Inflammatory macrophage (primary cell): ENCODE measurements at places on chromosomes 7 and 10.

- DNase-seq: peak; percentile 73
Measured at GRCh38 chr7:44196450-44196872, 4.3 kb upstream of the YKT6 start.

- no peak for DNase-seq
Measured at GRCh38 chr7:4208086-4208485, 474.0 kb upstream of the FOXK1 start.

DNA sequence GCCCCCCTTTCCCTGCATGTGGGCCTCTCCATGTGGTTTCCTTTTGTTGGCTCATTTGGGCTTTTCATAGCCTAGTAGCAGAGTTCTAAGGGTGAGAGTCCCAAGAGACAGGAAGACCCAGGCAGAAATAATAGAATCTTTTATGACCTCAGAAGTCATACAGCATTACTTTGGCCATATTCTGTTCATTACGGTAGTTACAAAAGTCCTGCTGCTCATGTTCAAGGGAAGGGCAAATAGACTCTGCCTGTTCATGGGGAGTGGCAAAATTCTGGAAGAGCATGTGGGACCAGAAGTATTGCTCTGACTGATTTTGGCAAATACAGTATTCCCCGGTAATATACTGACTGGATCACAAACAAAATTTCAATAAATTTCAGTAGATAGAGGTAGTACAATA, 910.3 kb downstream of the LRMDA start:
- no peak for DNase-seq

- no peak for DNase-seq
Measured at GRCh38 chr7:130356876-130357611, 12.4 kb downstream of the CPA5 start.

GRCh38 chr10:110241841-110242240, 34.4 kb downstream of the MXI1 start:
- DNase-seq: no peak

DNA sequence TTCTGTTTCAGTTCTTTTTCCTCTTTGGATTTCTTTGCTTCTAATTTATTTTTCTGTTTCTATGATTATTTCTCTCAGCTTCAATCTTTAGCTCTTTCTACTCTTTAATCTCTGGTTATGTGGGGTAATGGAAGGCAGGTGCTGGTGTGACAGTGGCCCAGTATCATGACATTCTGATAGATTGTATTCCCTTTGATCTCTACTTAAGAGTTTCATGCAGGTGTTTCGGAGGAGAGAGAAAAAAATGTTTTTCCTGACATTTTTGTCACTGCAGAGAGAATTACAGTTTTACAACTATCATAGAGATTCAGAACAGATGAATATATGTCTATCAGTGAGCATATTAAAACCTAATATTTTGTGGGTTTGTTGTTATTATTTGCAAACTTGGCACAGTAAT, 524.9 kb downstream of the CNTNAP2 start:
- no peak for DNase-seq

GRCh38 chr10:8041284-8041991, 13.1 kb upstream of the GATA3 start:
- no peak for DNase-seq

- no peak for DNase-seq
Measured at GRCh38 chr10:3919709-3920308, 134.8 kb upstream of the KLF6 start.

DNA sequence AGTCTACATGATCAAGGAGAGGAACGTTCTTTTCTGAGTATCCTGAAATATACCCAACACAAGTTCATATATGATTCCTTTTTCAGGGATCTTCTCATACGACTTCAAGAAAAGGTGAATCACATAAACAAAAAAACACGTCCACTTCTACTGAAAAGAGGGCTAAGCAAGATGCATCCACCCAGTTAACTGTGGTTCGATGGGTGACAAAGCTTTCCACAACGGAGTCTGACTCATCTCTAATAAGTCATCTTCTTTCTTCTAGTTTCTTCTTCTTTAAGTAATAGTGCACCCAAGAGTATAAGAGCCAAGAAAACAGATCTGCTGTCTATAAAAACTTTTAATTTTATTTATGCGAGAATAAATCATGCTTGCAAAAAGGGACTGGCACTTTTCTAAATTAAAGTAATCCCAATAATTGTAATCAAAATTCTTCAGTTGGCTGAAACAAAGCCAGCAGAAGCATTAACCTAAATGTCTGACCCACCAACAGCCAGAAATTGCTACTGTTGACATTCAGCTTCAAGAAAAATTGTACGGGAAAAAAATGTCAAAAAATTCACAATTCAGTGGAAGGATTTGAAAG, 146.9 kb upstream of the ANK3 start:
- DNase-seq: no peak

GRCh38 chr7:42677751-42678699, 233.8 kb downstream of the C7orf25 start:
- DNase-seq: no peak

DNA sequence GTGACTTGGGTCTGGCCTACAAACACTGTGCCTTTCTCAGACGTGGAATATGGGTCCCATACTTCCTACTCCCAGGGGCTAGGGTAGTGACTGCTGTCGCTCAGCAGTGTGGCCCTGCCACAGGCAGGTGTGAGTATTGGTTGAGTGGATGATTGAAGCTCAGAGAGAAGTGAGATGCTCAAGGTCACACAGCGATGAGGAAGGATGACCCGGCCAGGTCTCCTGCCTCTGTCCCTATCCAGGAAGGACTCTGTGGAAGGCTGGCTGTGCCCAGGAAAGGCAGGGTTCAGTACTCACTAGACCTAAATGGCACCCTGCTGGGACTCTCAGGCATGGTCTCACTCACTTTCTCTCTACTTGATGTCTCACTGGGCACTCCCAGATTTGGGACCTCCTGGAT, 2.8 kb downstream of the PRF1 start:
- no peak for DNase-seq

- DNase-seq: peak; percentile 33
Measured at GRCh38 chr10:11683529-11684320, 58.5 kb upstream of the ECHDC3 start.

DNA sequence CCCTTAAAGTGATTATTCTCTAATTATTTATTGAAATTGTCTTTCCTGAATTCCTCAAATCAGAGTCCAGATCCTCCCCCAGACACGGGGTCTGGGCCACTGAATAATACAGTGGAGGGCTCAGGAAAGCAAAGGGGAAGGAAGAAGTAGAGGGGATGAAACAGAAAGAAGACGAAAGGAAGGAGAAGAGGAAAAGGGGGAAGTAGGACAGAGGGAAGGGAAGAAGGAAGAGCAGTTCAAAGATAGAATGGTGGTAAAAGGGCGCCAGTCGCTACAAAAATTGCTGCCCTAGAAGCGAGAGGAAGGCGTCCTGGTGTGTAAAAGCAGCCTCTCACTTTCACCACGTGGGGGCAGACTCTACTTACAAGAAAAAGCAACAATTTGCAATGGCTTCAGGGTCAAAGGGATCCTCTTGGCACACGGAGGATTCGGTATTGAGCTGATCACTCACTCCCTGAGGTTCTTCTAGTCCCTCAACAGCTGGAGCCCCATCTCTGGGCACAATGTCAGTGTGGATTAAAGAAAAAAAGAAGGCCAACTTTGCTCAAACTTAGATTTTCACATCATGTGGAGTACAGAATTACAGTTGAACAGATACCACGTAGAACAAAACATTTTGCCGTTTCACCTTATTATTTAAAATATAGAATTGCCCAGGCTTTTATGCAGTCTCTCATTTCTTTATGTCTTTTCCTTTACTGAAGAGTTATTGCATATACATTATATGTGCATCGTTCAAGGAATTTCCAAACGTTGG, 31.4 kb upstream of the NPVF start:
- peak; percentile 73 for DNase-seq

- no peak for DNase-seq
Measured at GRCh38 chr7:122675011-122675410, 23.9 kb downstream of the RNF133 start.

- DNase-seq: no peak
Measured at GRCh38 chr7:46972205-46972604, 609.7 kb downstream of the TNS3 start.
